ENCODE measurements at places on chromosomes 11 and 22.

DNA sequence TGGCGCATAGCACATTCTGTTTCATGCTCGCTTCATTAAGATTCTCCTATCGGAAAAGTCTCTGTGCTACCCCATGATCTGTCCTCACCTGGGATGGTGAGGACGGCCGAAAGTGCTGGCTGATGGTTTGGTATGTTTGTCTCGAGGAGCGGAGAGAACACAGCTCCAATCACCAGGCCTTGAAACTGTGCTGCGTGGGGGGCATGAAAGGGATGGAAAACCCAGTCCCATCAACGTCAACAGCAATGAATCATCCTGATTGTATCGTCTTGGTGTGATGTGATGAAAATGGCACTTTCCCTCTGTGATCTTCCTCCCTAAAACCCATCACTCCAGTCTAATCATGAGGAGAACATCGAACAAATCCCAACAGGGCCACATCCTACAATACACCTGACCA, 8.4 kb downstream of the FXYD6 start:
- no peak for DNase-seq

GRCh38 chr11:89381094-89381493, 110.1 kb downstream of the NOX4 start:
- no peak for DNase-seq

- DNase-seq, result no peak
These were observed 14.7 kb upstream of the UBQLNL start for GRCh38 chr11:5531053-5531831.

DNA sequence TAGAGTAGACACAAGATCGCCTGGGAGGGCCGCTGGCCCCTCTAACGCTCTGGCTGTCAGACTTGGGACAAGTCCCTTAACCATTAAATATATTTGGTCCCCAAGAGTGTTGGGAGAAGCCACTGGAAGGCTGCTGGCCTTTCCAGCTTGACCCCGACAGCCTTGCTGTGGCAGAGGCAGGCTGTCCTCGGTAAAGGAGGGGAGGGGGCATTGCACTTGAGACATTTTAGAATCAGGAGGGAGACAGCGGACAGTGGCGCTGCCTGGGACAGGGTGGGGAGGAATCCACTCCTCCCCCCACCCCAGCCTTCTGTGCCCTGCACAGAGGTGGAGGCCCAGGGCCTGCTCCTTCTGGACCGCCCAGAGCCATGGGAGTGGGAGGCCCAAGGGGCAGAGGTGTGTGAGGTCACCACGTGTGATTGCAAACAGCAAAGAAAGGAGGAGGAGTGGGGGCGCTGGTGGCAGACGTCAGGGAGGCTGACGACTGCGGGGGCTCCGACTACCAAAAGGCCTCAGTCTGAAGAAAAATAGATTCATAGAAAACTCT, 28.9 kb downstream of the APOL1 start:
- DNase-seq, result no peak

GRCh38 chr11:5366856-5367255, 15.5 kb downstream of the OR51B6 start:
- DNase-seq, result no peak

DNA sequence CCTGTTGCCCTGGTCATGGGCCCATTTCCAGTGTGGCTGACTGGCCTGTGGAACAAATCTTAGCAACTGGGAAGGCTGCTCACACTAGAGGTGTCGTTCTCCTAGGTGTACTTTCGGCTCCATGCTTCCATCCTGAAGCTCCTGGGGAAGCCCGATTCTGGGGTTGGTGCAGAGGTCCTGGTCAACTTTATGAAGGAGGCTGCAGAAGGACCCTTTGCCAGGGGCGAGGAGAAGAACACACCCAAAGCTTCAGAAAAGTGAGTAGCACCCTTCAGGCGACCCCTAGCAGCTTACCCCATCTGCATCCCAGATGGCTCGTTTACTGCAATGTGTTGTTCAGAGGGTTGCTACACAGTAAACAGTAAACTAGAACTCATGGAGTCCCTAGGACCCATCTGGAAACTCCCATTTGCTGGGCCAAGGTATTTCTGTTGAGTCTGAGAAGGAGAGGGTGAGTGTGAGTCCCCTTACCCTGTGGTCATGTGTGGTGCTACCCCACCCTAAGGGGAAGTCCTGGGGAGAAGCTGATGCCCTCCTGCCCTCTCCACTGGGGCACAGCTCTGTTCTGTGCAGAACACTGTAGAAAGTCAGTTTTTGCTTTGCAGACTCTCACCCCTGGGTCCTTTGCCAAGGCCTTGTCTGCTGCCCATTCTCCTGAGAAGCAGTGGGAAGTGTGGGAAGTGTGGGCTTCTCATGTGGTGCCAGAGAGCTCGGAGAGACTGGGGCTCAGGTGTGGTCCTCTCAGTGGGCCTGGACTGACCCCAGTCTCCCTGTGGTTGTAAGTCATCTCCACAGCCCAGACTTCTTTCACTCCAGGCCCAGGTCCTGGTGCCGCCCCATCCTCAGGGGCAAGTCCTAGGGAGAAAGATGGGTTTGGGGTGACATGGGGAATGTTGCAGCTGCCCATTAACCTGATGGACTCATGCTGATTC, 85.0 kb downstream of the CABIN1 start:
- no peak for DNase-seq

DNA sequence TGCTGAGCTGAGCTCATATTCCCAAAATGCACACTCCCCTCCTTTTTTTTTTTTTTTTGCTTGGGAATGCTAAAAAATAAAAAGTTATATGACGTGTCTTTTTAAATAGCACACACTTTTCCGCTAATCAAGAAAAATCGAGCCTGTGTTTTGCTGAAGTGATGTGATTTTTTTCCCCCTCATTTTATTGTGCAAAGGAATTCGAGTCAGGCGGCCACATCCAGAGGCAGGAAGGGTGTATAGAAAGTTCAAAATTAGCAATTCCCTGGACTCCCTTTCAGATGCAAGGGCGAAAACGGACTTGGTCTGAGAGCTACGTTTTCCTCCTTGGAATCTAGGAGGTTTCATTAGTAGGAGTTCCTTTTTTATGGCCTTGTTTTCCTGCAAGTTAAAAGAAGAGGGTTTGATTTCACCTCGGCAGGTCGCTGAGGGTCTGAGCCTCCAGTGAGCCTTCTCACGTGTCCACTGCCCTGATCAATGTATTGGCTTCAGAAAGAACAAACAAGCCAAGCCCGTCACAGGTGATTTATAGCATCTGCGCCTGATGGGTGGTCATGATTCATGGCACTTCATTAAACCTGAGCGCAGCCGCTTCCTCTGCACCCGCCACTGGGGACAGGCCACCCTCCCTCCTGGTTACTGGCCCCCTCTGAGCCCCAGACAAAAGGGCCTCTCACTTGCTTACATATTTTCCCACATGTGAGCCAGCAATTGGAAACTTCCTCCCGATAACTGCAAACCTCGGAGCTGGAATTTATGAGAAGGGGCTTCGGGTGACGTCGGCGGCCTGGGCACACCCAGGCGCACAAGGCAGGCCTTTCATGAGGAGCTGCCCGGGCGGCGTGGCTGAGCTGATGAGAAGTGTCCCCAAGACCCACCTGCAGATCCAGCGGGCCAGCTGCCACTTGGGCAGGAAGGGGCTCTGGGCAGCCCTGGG, 64.4 kb upstream of the LINC01488 start:
- DNase-seq, result no peak

Data from cortex of kidney (tissue), 1 donor.